ENCODE measurements at places on chromosomes 2 and 18.

DNA sequence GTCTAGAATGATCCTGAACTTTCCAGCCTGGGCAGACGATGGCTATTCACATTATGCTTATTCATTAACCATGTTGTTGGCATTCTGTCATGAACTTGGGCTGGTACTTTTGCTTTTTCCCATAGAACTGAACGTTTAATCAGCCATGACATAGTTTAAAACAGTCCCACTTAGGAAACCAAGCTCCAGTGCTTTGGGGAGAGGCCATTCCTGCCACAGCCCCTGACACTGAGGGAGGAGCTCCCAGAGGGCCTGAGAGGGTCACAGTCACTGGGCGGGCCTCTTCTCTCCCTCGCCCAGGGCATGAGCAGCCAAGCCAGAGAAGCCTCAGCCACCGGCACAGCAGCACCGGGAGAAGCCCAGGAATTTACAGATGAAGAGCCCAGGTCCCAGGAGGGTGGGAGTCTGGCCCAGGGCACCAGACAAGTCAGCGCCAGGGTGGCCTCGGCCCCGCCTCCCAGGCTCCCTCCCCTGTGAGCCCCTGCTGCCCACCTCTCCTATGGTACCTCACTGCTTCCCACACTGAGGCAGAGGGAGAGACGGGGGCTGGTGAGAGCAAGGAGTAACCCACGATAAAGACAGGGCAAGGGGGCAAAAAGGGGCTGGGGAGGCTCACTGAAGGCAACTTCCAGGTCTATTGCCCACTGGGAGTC lies 33.6 kb downstream of the MAL start:
- DNase-seq, result peak; percentile 63

DNA sequence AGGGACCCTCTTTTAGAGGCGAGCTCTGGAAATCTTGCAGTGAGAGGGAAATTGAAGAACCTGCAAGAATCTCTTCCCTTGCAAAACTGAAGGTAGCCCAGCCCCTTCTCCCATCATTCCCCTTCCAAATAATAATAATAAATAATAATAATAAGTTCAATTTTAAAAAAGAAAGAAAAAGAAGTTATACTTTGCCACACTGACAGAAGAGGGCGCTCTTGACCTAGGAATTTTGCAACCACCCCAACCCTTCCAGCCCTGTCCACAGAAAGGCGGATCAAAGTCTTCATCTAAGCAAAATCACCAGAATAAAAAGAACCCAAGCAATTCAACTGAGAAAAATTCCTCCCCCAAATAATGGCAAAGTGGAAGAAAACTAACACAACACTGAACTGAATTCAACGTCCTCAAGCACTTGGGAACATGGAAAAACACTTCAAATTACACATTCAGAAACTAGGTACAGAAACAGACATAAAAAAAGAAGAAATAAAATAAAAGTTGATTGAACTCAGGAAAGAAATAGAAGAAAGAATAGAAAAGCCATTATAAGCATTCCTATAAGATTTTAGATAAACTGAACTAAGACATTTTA lies 98.9 kb upstream of the GLS start:
- DNase-seq, result peak; percentile 40

DNA sequence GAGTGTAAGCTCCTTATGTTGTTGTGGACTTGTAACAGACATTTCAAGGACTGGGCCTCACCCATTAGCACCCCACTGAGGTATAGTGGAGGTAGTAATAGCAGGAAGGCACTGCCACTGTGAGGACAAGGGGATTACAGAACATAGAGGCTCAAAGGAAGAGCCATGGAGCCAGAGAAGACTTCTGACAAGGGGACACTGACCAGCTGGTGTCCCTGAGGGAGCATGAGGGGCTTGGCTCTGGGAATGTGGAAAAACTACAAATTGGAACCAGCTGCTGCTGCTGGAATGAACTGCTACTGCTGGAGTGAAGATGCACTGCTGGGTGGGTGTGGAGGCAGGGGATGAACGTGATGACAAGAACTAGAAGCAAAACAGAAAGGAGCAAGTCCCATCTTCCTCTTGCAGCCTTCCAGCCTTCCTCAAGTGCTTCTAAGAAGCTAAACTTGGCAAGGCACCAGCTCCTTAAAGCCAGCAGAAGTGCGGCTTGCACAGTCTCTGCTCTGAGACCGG lies 167.3 kb upstream of the NOSTRIN start:
- peak; percentile 56 for DNase-seq

DNA sequence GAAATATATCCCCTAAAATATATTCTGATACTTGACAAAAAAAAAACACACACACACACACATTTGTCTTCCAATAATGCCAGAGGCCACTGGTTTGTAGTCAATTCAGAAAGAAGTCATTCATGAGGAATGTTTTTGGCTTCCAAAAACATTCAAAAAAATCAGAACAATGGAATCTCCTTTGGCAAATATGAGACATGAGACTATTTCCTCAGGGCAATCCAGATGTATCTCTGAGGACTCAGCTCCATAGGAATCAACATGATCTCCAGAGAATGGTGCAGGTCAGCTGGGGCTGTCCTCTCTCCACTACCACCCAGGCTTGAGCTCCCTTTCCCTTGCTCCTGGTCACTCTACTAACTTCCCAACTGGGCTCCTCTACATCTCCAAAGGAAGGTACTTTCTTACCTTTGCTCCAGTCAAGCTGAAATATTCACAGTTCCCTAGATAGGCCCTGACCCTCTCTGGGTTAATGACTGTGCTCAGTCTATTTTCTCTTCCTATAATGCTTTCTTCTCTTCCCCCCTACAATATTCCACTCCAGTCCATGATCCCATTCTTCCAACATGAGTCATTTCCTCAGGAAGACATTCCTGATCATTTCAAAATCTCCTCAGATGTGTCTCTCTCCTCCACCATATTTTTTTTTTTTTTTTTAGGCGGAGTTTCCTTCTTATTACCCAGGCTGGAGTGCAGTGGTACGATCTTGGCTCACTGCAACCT lies 145.3 kb downstream of the C1D start:
- no peak for DNase-seq

Measured in pons (tissue), 1 donor.